ENCODE measurements at places on chromosomes 7 and 10.

GRCh38 chr10:27383595-27384542 is 120.2 kb upstream of the RAB18 start:
- H3K4me1 ChIP-seq: peaks cover 11% of the 10 kb centered on the region
- H3K27ac ChIP-seq: peak overlapping the region; percentile 0
- peaks cover 1% of the 10 kb centered on the region for H3K27me3 ChIP-seq
- no peaks in the 10 kb centered on the region for H3K36me3 ChIP-seq
- no peak for DNase-seq

GRCh38 chr10:86756511-86757112 is at the start of gene BMPR1A:
Gene BMPR1A (plus strand): TSS chr10:86756619. CDS start chr10:86876019, 119,400 bp downstream.
- no peaks in the 10 kb centered on the region for H3K36me3 ChIP-seq
- H3K27me3 ChIP-seq: peaks cover 15% of the 10 kb centered on the region
- H3K4me1 ChIP-seq: peaks cover 25% of the 10 kb centered on the region
- H3K4me3 ChIP-seq: peak within 1 kb of the TSS; percentile 95
- no peak for DNase-seq

DNA sequence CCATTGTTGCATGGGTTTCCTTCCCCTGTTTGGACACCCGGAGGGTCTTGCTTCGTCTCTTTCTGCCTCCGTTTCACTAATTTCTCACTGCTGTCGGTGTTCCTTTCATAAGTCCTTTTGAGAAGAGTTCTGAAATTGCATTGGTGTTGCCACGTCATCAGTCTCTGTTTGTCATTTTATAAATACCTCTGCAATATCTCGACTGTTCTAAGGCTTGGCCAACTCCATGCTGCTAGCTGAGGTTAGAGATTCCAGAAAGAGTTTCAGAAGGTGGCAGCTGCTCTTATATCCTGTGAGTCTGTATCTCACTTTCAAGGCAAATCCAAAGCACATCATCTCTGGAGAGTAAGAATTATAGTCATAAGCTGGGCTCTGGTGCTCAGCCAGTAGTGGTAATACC is 148.0 kb upstream of the INSYN2A start:
- DNase-seq: no peak
- no peak overlapping the region for H3K27ac ChIP-seq
- no peaks in the 10 kb centered on the region for H3K27me3 ChIP-seq
- H3K4me3 ChIP-seq: no peak overlapping the region

DNA sequence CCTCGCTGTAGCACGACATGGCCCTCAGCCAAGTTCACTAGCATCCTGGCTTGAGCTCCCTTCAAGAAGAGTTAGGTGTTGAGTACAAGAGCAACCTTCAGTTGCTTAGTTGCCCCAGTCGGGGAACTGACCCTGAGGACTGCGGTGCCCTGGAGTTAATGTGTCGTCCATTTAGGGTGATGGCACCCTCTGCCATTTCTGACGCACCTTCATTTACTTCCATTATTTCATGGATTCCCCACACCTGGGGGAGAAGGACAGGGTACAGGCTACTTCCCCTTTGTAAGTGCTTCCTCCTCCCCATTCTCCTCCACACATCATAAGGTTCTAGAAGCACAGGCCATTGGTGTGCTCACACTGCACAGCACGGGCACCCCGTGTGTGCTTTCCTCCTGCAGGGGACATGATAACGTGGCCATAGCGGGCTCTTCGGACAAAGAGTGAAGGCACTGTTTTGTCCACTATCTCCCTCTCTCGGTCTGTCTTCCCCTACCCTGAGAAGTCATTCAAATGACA is 1.8 kb downstream of the ALOX5 start:
- no peak overlapping the region for H3K27ac ChIP-seq
- no peak for DNase-seq
- no peak overlapping the region for H3K4me3 ChIP-seq
- peaks cover 7% of the 10 kb centered on the region for H3K4me1 ChIP-seq
- H3K36me3 ChIP-seq: peaks cover 4% of the 10 kb centered on the region

DNA sequence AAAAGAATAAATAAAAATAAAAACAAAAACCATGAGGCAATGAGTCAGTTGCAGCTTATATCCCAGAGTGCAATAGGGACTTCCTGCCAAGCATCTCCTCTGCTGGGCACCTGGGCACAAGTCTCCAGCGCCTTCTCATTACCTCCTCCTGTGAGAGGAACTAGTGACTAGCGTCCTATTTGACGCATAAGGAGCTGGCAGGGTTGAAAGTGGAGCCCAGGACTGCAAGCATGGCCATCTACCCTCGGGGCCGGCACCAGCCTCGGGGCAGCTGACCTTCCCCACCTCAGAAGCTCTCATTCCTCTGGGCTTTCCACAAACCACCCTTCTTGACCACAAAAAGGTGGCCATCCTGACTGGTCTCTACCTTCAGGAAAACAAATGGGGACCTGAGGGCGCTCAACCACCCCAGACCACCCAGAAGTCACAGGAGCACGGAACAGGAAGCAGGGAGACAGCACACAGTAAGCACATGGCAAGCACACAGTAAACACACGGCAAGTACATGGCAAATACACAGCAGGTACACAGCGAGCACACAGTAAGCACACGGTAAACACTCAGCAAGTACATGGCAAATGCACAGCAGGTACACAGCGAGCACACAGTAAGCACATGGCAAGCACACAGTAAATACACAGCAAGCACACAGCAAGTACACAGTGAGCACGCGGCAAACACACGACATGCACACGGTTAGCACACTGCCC is 19.1 kb downstream of the CTBP2 start:
- H3K27ac ChIP-seq: no peak overlapping the region
- H3K4me1 ChIP-seq: peaks cover 46% of the 10 kb centered on the region
- no peak for DNase-seq

DNA sequence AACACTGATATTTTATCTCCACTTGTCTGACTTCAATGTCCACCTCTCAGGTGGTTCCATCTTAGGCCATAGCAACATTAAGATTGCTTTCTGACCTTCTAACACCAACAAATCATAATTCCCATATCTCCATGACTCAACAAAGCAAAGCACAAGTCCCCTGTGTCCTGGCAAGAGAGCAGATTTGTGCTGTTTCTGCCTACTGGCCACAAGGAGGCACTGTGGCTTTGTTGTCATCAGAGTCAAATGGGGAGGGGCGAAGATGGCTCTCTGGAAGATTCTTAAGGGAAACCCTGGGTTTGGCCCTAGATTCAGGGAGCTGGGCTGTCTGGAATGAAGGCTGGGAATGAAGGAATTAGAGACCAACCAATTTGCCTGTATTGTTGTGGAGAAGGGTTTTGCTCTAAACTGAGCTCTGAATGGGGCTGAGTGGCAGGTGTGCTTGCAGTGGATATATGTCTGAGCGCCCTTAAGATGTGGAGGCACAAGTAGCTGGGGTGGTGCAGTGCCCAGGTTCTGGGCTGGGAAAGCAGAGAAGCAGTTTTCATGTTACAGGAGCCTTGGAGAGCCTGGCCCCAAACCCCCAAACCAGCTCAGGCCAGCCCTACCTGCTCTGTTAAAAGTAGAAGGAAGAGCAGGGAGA is 154.8 kb upstream of the PRSS58 start:
- no peak overlapping the region for H3K27ac ChIP-seq
- no peaks in the 10 kb centered on the region for H3K4me1 ChIP-seq
- no peak overlapping the region for H3K4me3 ChIP-seq
- DNase-seq: peak; percentile 61
- no peaks in the 10 kb centered on the region for H3K36me3 ChIP-seq
- H3K27me3 ChIP-seq: peaks cover 1% of the 10 kb centered on the region

- H3K36me3 ChIP-seq: no peaks in the 10 kb centered on the region
- H3K27ac ChIP-seq: no peak overlapping the region
- H3K27me3 ChIP-seq: no peaks in the 10 kb centered on the region
- H3K4me3 ChIP-seq: no peak overlapping the region
- DNase-seq: no peak
- no peaks in the 10 kb centered on the region for H3K4me1 ChIP-seq
Measured at GRCh38 chr10:22369434-22370072, 24.3 kb downstream of the SPAG6 start.

- H3K4me3 ChIP-seq: no peak overlapping the region
- no peaks in the 10 kb centered on the region for H3K36me3 ChIP-seq
- H3K27ac ChIP-seq: no peak overlapping the region
- no peaks in the 10 kb centered on the region for H3K27me3 ChIP-seq
Measured at GRCh38 chr7:126016722-126017121, 1087.1 kb upstream of the POT1 start.

GRCh38 chr10:12915637-12916168 is 85.8 kb downstream of the CCDC3 start:
- no peaks in the 10 kb centered on the region for H3K27me3 ChIP-seq
- H3K36me3 ChIP-seq: no peaks in the 10 kb centered on the region
- no peak overlapping the region for H3K4me3 ChIP-seq
- H3K4me1 ChIP-seq: no peaks in the 10 kb centered on the region
- H3K27ac ChIP-seq: no peak overlapping the region

DNA sequence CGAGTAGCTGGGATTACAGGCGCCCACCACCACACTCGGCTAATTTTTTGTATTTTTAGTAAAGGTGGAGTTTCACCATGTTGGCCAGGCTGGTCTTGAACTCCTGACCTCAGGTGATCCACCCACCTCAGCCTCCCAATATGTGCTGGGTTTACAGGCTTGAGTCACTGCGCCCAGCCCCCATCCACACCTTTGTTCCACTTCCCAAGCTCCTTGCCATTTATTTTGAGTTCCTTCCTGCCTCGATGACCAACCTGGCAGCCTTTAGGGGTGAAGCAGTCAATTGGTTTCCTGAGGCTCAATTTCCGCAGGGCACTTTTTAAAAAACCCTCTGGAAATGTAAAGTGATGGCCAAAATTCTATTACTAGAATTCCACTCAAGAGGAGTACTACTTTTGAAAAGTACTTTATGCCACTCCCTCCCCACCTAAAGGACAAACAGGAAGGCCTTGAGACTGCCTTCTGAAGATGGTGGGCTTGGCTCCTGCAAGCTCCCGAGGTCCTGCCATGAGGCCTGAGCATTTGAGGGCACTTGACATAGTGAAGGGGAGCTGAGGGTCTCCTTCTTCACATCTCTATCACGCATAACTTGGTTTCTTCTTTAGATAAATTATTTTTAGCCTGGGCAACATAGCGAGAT is 32.5 kb upstream of the RBM33 start:
- peaks cover 14% of the 10 kb centered on the region for H3K36me3 ChIP-seq
- H3K4me3 ChIP-seq: no peak overlapping the region
- H3K27me3 ChIP-seq: peaks cover 9% of the 10 kb centered on the region
- DNase-seq: no peak

- H3K27me3 ChIP-seq: no peaks in the 10 kb centered on the region
- no peak overlapping the region for H3K4me3 ChIP-seq
- H3K4me1 ChIP-seq: peaks cover 34% of the 10 kb centered on the region
- H3K27ac ChIP-seq: no peak overlapping the region
- peaks cover 71% of the 10 kb centered on the region for H3K36me3 ChIP-seq
Measured at GRCh38 chr10:847868-848267, 83.6 kb downstream of the LARP4B start.
